ENCODE measurements at places on chromosomes 11 and 22. TPM values are rescaled to one million over a fixed set of nuclear protein-coding genes. Genes with fewer than 3 reads are reported as not detected.

DNA sequence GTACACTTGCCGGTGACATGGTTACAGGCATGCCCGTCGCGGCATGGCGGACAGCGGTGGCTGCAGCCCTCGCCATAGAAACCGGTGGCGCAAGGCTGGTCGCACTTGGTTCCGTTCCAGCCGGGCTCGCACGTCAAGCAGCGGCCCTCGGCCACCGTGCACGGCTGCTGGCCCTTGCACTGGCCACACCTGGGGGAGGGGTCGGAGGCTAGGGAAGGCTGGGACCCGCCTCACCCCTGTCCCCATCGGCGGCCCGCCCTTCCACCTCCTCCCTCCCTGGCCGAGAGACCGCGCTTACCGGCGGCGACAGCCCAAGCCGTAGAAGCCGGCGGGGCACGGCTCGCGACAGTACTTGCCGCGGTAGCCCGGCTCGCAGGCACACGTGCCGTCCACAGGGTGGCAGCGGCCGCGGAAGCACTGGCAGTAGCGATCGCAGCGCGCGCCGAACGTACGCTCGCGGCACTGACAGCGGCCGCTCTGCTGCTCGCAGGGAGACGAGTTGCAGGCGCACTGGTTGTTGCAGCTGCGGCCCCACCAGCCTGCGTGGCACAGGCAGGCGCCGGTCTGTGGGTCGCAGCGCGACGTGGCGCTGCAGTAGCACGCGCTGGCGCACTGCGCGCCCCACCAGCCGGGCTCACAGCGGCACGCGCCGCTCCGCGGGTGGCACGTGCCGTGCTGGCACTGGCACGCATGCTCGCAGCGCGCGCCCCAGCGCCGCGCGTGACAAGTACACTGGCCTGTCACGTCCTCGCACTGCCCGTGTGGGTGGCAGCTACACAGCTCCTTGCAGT is 6.7 kb downstream of the SCARF2 start:
- DNase-seq, result no peak

GRCh38 chr11:44993971-44994704 is 43.5 kb upstream of the TP53I11 start:
- no peak for DNase-seq

DNA sequence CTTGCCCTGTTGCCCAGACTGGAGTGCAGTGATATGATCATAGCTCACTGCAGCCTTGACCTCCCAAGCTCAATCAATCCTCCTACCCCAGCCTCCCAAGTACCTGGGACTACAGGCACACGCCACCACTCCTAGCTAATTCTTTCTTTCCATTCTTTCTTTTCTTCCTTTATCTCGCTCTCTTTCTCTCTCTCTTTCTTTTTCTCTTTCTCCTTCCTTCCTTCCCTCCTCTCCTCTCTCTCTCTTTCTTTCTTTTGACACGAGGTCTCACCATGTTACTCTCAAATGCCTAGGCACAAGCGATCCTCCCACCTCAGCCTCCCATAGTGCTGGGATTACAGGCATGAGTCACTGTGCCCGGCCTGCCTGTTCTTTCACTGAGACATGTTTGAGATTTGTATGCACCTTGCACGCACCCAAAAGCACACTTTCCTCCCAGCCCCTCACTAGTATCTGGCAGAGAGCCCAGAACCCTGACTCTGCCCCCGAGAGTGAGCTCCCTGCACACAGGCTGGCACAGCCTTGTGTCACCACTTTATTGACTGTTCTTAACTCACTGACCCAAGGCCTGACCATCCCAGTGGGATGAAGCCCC is 56.8 kb downstream of the CD6 start:
- DNase-seq, result no peak

The BTG4 gene
- not detected for total RNA-seq

The MS4A6A gene
- not detected for total RNA-seq

The AKIP1 gene
- total RNA-seq, result 34.0 TPM
